Stimulated activated CD4-positive, alpha-beta T cell treated with anti-CD3 and anti-CD28 coated beads, Interleukin-1b, Interleukin-23, amount 100 ng/mL, for 24 hours (primary cell): ENCODE measurements at places on chromosomes 2 and 18.

GRCh38 chr2:84631047-84631446 lies 114.7 kb downstream of the DNAH6 start:
- no peak for DNase-seq

- no peak for DNase-seq
Observed at GRCh38 chr18:75207310-75208154, 1.4 kb downstream of the PTGR3 start.

GRCh38 chr2:187577310-187577709 lies 23.1 kb upstream of the TFPI start:
- DNase-seq = no peak

DNA sequence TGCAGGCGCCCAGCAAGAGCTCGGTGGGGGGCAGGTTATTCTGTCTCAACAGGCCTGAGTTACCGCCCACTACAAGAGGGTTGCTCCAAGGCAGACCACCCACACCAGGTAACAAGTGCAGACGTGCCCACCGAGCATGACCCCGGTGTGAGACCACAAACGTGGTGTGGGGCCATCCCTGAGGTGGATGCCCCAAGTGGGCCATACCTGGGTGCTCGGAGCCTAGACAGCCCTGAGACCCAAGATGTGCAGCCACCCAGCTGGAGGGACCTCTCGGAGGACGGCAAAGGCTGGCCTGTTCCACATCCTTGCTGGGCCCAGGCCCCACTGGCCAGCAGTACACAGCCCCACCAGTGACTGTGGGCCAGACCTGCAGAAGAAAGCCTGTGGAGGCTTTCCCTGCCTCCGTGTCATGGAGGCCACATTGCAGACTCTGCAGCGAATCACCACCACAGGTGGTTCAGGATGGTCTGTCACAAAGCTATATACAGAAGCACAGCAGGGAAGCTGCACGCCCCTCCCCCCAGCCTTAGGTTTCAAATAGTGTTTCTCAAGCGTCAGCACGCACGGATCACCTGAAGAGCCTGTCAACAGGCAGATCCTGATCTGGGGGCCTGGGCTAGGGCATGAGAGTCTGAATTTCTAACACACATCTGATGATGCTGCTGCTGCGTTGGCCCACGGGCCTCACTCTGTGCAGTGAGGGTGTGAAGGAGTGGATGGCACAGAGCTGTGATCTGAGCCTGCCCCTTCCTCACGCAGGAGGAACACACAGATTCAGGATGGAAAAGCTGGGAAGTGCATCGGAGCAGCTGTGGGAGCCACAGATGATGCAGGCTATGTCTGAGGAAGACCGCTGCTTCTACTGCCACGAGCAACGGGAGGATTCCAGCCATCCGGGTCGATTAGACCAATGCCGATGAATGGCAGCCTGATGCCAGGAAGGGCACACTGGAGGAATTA lies 96.8 kb downstream of the UXS1 start:
- no peak for DNase-seq

GRCh38 chr2:134155134-134155533 lies 98.7 kb upstream of the MGAT5 start:
- DNase-seq = no peak

DNA sequence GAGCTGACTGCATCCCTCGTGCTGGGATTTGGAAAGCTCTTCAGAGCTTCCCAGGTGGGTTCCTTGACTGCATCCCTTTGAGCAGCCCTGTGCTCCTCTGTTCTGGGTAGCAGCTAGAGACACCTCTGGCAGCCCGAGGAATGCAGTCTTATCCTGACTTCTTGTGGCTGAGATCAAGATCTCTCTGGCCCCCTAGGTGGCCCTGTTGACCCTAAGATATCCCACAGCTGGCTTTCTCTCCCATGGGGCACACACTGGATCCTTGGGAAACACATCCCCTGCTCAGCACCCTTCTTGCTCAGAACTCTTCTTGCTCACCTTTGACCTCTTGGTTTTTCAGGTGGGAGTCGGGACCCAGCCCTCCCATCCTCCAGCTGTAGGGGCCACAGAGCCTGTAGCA lies 237.2 kb downstream of the TSN start:
- no peak for DNase-seq

- no peak for DNase-seq
Observed at GRCh38 chr18:56423626-56424025, 214.8 kb downstream of the TXNL1 start.

GRCh38 chr2:10452312-10452711 lies 4.2 kb upstream of the ODC1 start:
- no peak for DNase-seq

GRCh38 chr2:237092920-237093781 lies 7.5 kb downstream of the COPS8 start:
- no peak for DNase-seq

DNA sequence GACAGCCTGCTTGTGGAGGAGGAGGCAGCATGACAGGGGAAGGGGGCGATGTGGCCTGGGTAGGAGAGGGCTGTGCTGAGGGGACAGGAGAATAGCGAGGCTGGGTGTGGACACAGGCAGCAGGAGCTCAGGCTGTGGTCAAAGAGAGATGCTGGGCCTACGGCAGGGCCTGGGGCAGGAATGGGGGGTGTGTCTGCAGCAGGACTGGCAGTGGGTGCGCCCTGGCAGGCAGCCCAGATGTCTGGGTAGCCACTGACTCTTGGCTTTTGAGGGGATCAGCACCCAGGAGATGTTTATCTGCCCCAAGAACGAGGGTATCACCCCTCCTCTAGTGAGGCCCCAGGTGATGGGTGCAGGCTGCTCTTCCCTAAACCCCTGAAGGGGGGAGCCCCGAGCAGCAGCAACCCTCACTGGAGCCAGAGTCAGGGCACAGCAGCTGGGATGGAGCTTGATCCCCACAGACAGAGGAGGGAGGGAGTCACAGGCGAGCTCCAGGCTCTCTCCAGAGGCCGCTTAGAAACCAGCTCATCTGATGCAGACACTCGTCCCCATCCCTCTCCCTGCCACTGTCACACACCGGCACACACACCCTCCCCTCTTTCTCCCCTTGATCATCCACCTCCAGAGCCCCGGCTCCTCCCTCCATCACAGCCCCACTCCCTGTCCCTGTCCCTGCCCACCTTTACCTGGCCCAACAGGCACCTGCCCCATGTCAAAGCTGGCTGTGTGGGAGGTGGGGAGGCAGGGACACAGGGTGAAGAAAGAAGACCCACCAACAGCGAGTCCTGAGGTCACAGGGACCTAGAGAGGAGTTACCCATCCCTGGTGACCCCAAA lies 29.8 kb upstream of the TNS1 start:
- DNase-seq = no peak

DNA sequence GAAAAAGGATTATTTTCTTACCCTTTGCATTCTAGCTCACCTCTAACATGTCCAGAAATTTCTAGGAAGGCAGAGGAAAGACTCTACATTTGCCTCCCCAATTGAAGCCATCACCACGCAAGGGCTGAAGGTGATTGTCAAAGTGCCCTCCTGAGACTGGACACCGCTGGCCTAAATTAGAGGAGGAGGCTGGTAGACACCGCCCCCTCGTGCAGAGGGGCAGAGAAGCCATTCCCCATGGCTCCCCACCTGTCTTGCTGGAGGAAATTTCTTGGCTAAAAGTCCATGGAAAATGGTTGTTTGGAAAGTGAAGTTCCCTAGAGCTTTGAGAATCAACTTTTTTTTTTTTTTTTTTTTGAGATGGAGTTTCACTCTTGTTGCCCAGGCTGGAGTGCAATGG lies 31.3 kb upstream of the CREB1 start:
- no peak for DNase-seq

- no peak for DNase-seq
Observed at GRCh38 chr2:65464604-65465003, 32.2 kb upstream of the SPRED2 start.

GRCh38 chr18:44537526-44537925 lies 143.2 kb upstream of the SETBP1 start:
- no peak for DNase-seq

DNA sequence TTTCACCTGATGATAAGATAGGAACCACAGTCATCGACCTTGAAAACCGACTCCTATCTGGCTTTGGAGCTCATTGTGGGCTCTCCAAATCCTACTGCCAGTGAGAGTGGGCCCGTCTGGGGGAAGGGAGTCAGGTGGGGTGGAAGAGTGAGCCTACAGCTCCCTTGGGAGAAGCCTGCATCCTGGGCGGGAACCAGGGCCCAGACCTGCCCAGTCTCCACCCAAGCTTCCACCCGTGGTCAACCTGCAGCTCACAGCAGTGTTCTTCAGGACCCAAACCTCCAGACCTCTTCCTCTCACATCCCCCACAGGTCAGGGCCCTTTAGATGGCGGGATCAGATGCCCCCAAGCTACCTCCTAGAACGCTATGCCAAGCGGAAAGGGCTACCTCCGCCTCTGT lies 40.2 kb downstream of the LMAN2L start:
- no peak for DNase-seq

DNA sequence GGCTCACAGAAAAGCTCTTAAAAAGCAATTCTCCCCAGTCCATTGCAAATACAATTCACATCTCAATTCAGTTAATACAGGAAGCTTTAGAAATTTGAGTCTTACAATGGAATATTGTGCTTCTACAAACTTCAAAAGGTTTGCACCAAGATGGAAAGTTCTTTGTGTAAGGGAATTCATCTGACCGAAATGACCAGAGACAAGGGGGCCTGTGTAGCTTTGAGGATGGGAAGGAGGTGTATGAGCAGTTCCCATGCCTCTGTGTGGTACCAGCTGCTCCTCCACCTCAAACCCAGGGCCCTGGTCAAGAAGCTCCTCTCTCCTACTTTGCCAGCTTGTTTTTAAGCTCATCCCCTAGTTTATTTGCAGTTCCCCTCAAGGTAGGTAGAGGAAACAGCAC lies 312.8 kb upstream of the PKDCC start:
- DNase-seq = no peak

GRCh38 chr2:205764270-205764746 lies 82.0 kb downstream of the NRP2 start:
- DNase-seq = no peak

DNA sequence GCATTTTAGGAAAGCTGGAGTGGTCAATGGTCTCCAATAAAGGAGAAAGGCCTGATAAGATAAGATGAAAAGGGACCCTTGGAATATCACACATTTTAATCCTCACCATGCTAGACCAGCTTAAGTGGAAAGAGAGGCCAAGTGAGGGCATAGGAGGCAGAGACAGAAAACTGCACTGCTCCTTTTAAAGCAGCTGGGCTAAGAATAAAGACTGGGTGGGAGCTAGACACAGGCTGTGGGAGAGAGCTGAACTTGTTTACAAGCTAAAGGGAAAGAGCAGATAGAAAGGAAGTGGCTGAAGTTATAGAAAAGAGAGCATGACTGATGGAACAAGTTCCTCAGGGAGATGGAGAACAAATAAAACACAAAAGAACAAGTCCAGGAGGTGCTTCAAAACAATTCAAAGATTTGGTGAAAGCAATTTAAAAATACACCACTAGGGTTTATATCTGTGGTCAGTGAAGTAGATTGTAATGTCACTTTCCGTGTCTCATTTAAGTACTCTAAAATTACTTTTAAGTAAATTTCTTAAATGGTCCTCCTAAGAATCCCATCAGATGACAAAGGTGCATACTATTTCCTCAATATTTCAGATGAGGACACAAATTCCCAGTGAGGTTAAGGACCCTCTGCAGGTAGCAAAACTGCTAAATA lies 7.5 kb downstream of the COL5A2 start:
- no peak for DNase-seq

DNA sequence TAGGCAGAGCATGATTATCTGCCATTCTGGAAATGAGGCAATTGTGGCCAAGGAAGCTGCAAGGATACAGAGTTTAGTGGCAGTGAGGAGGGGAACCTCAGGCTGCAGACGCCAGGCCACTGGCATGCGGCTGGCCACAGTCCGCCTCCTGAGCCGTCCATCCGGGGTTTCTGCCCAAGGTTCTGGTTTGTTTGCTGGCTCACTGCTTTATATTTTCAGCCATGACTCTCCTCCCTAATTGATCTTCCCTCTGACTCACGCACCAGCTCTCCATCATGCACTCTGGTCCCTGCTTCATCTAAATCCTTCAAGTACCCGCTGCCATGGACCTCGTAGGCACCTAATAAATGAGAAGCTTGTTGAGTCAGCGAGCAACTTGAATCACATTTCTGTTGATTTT lies 107.8 kb upstream of the REV1 start:
- DNase-seq = no peak

GRCh38 chr2:121088251-121089165 lies 196.5 kb downstream of the TFCP2L1 start:
- DNase-seq = no peak

GRCh38 chr18:10061566-10062140 lies 147.8 kb downstream of the VAPA start:
- no peak for DNase-seq

- DNase-seq = no peak
Observed at GRCh38 chr2:215022418-215022817, 116.0 kb downstream of the ABCA12 start.

DNA sequence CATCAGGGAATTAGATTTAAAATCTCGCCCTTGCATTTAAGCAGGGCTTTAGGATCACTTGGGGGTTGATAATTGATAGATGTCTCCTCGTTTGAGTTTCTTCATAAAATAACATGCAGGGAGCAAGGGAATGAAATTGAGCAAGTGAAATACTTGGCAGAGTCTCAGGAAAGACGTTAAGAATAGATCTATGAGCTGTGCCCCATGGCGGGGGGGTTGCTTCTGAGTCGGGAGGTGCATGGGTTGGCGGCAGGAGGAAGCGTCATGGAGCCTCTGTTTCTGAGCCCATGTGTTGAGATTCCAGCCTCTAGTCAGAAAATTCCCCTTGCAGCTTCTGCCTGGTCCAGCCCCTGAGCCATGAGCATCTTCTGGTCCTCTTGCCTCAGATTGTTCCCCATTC lies 82.0 kb downstream of the APOB start:
- DNase-seq = no peak

DNA sequence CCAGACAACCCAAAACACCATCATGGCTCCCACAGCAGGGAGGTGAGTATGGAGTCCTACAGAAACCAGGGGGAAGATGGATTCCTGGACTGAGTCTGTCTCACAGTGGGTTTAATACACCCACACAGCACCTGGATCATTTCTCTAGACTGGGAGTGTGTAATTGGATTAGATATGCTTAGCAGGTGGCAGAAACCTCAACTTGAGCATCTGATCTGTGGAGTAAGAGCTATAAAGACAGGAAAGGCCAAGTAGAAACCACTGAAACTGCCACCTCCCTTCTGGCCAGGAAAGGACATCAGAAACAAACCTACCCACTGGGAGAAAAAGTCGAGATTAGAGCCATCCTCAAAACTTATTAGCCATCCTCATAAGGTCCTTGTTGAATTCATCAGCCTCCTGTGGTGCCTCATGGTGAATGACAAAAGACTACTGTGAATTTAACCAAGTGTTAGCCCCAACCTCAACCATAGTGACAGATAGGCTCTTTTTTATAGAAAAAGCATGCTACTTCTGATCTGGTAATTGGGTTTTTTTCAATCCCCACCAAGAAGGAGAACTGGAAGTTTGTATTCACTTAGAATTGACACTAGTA lies 28.1 kb upstream of the CHST9 start:
- no peak for DNase-seq

DNA sequence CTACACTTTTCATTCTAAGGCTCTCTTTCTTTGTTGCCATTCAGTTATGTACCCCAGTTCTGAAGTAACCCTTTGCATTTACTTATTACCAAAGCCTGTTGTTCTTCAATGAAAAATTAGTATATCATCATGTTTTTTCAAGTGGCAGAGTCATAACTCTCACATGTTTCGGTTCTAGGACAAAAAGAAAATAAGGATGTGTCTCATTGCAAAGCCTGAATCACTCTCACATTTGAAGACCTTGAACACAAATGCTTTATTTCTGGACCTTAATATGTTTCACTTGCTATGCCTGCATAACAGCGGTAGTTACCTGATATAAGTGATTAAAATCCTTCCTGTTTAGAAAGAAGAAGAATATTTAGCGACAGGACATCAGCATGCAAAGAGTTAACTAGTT lies 49.1 kb downstream of the ZEB2 start:
- DNase-seq = no peak
